ENCODE measurements at places on chromosomes 4 and X. TPM values are rescaled to one million over a fixed set of nuclear protein-coding genes. Genes with fewer than 3 reads are reported as not detected.

- no peak overlapping the region for H3K27ac ChIP-seq
- DNase-seq, result no peak
- no peak overlapping the region for H3K4me3 ChIP-seq
- peaks cover 23% of the 10 kb centered on the region for H3K36me3 ChIP-seq
Observed at GRCh38 chrX:19639056-19639455, 123.7 kb upstream of the MAP3K15 start.

- no peak overlapping the region for H3K27ac ChIP-seq
- H3K27me3 ChIP-seq, result peaks cover 7% of the 10 kb centered on the region
- DNase-seq, result no peak
- peaks cover 10% of the 10 kb centered on the region for H3K4me1 ChIP-seq
- no peaks in the 10 kb centered on the region for H3K36me3 ChIP-seq
Observed at GRCh38 chr4:25302626-25303025, 9.9 kb upstream of the ZCCHC4 start.

GRCh38 chr4:48031802-48032525 lies 15.4 kb downstream of the NIPAL1 start:
- no peak overlapping the region for H3K4me3 ChIP-seq
- H3K27ac ChIP-seq, result no peak overlapping the region
- DNase-seq, result no peak
- H3K4me1 ChIP-seq, result peaks cover 34% of the 10 kb centered on the region

Gene MID2
- total RNA-seq, result 5.8 TPM

Gene ZAR1
- not detected for total RNA-seq

All from activated T-helper 2 cell treated with anti-CD3 and anti-CD28 coated beads, Interferon-gamma antibody, Interleukin-2, Interleukin-4, amounts not matched to agents 10 μg/mL and 5 μg/mL and 100 μg/mL, durations not matched to agents 14 hours and 24 hours and 36 hours (primary cell).